ENCODE measurements at places on chromosomes 7 and 10.

- DNase-seq: no peak
Observed at GRCh38 chr7:132511387-132511786, 64.9 kb downstream of the PLXNA4 start.

GRCh38 chr10:112708461-112708860, 241.6 kb upstream of the TCF7L2 start:
- DNase-seq: no peak

DNA sequence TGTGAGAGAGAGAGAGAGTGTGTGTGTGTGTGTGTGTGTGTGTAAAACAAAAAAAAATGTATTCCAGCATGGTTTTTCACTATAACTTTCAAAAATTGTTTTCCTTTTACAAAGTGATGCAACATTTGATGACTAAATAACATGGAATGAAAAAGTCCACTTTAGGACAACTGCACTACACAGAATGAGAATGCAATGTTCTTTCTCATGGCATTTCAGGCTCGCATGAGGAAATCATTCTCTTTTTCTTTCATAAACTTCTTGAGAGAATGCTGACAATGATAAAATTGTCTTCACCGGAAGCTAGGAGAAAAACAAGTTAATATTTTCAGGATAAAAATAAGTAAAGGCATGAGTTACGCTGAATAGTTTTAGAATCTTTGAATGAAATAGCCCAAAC, 53.7 kb downstream of the SLC16A12 start:
- no peak for DNase-seq

DNA sequence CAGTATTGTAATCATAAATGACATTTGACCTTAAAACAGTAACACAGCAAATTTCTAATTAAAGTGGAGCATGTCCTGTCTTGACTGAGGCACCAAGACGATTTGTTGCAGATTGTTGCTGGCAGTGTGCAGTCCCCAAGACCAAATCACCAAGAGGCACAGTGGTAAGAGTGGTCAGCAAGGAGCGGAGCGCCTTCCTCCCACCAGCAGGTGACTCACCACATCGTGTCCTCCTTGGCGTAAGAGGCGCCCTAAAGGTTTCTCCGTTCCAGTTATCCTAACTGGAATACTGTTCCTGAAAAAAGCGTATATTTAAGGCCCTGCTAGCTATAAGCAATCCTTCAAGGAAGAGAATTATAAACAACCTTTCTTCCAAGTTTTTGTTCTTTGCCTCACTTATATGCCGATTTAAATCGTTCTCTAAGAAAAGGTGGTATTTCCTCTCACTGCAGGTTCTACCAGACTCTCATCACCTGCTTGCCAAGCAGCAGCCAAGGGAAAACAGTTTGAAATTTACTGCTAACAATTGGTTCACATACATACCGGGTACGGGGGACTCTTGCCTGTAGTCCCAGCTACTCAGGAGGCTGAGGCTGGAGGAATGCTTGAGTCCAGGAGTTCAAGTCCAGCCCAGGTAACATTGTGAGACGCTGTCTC, 10.7 kb upstream of the REPIN1 start:
- no peak for DNase-seq

- DNase-seq: no peak
Observed at GRCh38 chr10:86287966-86288579, 78.5 kb downstream of the GRID1 start.

- no peak for DNase-seq
Observed at GRCh38 chr10:58264780-58265179, 2.9 kb downstream of the IPMK start.

Data from activated CD4-positive, alpha-beta T cell treated with anti-CD3 and anti-CD28 coated beads, Interleukin-2, amount 50 U/mL, for 1 hour (primary cell).